HS-27A (cell line): ENCODE measurements at places on chromosomes 12 and 14.

GRCh38 chr12:52691076-52691840, 11.1 kb upstream of the KRT1 start:
- DNase-seq, result no peak

DNA sequence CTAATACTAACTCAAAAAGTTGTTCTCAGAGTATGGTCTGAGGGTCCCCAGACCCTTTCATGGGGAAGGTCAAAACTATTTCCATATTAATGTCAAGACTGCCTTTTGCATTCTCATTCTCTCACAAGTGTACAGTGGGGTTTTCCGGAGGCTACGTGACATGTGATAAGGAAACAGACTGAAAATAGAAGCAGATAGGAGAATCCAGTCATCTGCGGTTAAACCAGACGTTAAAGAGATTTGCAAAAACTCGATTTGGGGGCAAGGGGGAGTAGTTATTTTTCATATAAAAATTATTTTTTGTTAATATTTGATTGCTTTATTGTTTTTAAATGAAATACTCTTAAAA, 1.0 kb upstream of the NAP1L1 start:
- no peak for DNase-seq

- DNase-seq, result no peak
Observed at GRCh38 chr14:55297611-55298499, 26.6 kb downstream of the FBXO34 start.

GRCh38 chr14:90649083-90649482, 167.1 kb downstream of the TTC7B start:
- no peak for DNase-seq

GRCh38 chr12:109729801-109730200, 16.2 kb downstream of the FAM222A start:
- no peak for DNase-seq

GRCh38 chr14:61140872-61141271, 140.3 kb downstream of the TMEM30B start:
- DNase-seq, result no peak

DNA sequence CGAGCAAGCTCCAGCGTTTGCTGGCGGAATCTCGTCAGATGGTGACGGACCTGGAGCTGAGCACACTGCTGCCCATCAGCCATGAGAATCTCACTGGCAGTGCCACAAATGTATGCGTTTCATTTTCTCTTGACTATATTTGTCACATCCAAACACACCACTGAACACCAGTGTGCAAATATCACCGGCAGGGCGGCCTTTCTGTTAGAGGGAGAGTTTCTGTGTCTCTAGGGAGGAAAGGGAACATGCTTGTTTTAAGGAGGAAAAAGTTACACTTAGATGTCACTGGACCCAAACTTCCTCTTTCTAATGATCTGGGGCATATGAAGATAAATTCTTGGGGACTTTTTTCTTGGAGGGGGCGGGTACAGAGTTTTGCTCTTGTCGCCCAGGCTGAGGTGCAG, 21.9 kb upstream of the HIP1R start:
- DNase-seq, result no peak

DNA sequence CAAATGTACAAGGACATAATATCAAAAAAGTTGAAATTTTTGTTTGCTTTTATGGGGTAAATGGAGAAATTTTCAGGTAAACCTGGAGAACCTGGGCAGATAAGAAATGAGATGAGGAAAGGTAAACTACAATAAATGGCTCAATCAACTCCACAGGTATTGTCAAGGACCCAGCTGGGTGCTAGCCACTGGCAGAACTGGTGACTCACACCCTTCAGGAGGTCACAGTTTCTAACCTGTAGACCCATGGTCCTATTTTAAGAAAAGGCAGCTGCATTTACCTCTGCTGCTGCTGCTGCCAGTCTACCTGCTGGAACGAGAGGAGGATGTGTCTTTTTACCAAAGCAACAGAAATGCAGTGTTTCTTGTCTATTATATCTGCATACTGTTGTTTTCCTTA, 226.6 kb downstream of the ALG10B start:
- no peak for DNase-seq

GRCh38 chr12:58648176-58648575, 272.1 kb downstream of the LRIG3 start:
- no peak for DNase-seq

DNA sequence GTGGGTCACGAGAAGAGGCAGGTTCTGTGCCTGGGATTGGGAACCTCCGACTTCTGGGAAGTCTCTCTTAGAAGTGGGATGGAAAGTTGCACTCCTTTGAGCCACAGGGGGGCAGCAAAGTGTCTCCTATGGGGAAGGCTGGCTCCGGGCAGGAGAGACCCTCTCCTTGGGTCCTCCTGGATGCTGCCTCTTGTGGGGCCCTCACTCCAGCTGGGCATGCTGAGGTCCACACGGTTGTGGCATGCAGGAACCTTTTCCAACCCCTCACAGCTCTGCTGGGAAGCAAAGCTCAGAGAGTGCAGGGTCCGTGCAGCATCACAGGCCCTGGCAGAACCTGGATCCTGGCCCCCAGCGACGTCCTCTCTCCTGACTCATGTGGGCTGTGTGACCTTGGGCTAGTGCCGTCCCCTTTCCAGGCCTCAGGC, 17.4 kb downstream of the SDSL start:
- DNase-seq, result no peak

DNA sequence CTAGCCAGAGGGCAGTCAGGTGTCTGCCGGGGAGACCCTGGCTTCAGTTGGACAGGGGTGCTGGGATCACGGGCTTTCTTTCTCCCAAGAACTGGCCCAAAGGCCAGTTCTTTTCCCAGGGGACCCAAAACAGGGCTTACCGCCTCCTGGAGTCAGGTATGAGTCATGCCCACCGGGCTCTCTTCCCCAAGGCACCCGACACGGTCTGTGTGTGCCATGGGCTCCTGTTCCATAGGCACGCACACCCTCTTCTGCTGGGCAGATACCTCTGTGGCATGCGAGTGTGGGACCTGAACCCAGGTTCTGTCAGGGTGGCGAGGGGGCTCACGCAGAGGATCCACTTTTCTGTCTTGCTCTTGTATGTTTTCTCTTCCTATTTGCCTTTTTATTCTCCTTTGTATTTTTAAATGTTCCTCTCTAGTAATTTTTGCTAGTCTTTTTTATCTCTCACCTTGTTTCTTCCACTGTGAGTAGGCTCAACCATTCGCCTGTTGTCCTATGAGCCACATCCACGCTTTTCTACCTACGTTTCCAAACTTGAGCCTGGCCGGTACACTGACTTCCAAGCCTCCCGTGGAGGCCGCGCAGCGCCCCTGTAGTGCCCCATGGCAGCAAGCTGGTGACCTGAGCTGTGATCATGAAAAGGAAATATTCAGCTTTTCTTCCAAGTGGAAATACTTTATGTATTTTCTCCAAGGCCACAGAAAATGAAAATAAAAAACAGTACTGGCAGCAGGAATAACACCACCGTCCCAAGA, 362.2 kb downstream of the CACNA1C start:
- DNase-seq, result no peak

DNA sequence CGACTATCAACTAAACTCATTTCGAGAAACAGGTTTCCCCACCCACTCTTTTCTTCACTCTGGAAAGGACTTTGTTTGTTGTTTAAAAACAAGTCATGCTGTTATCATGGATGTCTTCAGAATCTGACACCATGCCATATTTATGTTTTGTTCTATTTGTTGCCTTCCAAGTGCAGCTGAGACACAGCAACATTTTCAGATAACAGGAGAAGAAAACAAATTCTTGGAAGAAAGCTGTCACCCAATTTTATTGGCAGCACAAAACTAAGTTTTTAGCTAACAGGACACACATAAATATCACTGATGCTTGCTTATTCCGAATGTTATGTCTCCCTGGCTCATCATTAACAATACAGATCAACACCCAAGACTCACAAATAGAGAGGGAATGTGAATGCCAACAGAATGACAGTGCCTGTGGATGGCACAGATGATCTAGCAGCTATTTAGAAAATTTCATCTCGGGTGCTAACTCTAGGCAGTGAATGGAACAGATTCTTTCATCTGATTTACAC, 147.9 kb downstream of the RPS29 start:
- no peak for DNase-seq

DNA sequence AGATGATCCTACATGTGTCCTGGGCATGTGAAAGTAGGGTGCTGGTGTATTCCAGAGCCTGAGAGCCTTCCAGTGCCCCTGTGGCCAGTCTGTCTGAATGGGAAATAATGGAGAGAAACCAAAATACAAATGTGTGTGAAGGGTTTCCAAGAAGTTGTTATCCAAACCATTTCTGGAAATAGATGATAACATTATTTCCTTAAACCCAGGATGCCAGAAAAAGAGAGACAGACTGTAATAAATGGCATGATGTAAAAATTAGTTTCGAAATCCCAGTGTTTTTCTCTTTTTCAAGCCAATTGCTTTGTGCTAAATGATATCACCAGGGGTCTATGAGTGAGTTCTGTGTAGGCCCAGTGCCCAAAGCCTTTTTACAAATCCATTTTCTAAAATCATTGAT, 175.3 kb downstream of the PHLDA1 start:
- DNase-seq, result no peak

DNA sequence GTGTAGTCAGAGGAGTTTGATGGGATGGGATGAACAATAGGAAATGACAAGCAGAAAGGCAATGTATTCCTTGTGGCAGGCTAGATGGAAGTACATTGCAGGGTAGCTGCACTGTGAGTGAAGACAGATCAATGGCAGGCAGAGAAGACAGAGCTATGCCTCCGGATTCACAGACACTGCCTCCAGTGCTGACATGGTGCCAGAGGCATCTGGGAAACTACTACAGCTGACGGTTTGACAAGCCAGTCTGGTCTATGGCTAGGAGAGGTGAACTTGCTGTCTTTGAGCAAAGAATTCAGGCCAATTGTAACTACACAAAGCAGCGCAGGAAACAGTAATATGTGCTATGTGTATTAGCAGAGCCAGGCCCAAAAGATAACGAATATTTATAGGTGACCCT, 193.5 kb downstream of the DIO2 start:
- no peak for DNase-seq

- DNase-seq, result no peak
Observed at GRCh38 chr12:31531893-31532292, 59.0 kb downstream of the DENND5B start.

GRCh38 chr14:99348816-99349614, 77.0 kb upstream of the BCL11B start:
- no peak for DNase-seq

DNA sequence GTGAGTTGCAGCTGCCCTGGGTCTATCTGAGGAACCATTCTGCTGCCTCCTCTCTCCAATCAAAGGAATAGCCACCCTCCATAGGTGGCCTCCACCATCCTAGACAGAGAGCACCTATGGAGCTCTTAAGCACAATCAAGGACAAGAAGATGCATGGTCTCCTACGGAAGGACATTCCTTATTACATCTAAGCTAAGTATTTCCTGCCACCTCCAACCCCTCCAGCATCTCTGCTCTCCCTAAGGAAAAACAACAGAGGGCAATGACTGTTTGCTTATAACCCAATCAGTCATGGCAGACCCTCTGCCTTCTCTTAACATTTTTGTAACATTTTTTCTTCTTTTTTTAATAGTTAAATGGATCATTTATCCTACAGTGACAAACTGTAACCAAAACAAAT, 14.8 kb upstream of the OR6J1 start:
- DNase-seq, result no peak

- no peak for DNase-seq
Observed at GRCh38 chr14:64580467-64580866, 30.7 kb downstream of the PPP1R36 start.

DNA sequence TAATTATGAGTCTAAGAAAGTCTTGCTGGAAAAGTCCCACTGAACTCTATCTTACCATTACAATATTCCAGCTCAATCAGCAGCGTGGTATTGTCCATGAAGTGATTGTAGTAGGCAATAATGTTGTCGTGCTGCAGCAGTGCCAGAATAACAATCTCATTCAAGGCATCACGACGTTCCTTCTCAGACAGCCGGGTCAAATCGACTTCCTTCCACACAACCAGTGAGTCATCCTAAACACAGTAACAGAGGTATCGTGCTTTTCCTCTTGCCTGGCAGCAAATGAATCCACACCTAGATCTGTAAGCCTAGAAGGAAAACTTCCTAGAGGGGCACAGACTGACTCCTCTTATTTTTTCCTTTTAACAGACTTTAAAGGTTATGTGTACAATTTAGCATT, 2.9 kb downstream of the NEK9 start:
- no peak for DNase-seq

GRCh38 chr14:104685216-104685997, 4.0 kb upstream of the INF2 start:
- no peak for DNase-seq

DNA sequence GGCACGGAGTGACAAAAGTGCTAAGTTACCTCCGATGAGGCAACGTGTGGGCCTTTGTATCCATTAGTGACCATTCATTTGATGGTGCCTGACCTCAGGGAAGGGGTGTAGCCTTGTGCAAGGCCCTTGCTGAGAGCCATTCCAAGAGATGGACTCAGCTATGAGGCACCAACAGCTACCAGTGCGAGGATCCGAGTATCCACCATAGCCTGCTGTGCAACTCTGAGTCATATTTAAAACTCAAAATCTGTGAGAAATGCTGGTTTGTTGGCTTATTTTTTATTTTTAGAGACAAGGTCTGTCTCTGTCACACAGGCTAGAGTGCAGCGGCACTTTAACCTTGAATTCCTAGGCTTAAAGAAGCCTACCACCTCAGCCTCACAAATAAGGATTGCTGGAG, 25.1 kb upstream of the WNK1 start:
- DNase-seq, result no peak

DNA sequence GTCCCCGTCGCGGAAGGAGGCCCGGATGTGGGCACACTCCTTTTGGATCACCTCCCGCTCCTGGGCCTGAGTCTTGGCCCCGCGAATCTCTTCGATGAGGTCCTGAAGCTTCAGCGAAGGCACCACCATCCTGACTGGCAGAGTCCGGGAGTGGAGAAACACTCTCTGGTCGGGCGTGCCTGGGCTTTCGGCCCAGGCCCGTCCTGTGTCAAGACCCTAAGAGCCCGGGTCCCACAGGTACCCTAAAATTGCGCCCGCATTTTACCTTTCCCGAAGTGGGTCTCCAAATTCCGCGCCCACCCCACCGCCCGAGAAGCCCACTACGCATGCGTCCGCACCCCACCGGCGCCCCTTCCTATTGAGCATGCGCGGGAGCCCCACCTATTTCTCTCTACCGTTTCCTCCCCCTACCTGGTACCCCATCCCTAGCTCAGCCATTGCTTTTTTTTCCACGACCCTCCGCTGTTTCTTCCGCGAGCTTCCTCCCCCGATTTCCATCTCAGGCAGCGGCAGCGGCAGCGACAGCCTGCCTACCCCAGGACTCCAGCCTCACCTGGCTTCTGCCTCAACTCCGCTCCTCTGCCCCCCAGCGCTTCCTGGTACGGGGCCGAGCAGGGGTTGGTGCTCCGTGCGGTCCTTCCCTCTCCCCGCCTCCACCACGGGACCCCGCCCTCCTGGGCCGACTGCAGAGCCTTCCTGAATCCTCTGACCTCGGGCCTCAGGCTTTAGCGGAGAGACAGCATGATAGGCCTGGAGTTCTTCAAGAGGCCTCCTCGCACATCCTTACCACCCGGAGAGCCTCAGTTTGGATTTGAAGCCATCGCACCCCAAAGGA, at the start of gene AP1G2:
TSS of gene AP1G2 (minus strand) at position 606 of the 835 bp plus-strand sequence. CDS start at position 129, 477 bp downstream.
- no peak for DNase-seq

GRCh38 chr14:99309220-99309766, 37.3 kb upstream of the BCL11B start:
- DNase-seq, result no peak

- no peak for DNase-seq
Observed at GRCh38 chr12:123388951-123389559, 5.1 kb downstream of the KMT5A start.

GRCh38 chr12:130805635-130806034, 33.4 kb downstream of the STX2 start:
- no peak for DNase-seq
